Right lobe of liver (tissue), 6 donors: ENCODE measurements at places on chromosomes 16 and 17. TPM values are rescaled to one million over a fixed set of nuclear protein-coding genes. Genes with fewer than 3 reads are reported as not detected.

The TXNDC11 gene
- 46.7 TPM for total RNA-seq

The MEOX1 gene
- not detected for total RNA-seq

The KRTAP3-2 gene
- not detected for total RNA-seq

The NACA2 gene
- not detected for total RNA-seq

The GNG13 gene
- total RNA-seq: not detected

The TMEM235 gene
- not detected for total RNA-seq

The TXNDC17 gene
- total RNA-seq: 59.8 TPM

The TAT gene
- total RNA-seq: 1,183 TPM

The MRPL38 gene
- 75.0 TPM for total RNA-seq

The ARHGDIG gene
- total RNA-seq: not detected

The ZNF750 gene
- not detected for total RNA-seq

The SLC9A5 gene
- total RNA-seq: 0.06 TPM
